NCI-H524 (cell line): ENCODE measurements at places on chromosomes 5 and 9.

DNA sequence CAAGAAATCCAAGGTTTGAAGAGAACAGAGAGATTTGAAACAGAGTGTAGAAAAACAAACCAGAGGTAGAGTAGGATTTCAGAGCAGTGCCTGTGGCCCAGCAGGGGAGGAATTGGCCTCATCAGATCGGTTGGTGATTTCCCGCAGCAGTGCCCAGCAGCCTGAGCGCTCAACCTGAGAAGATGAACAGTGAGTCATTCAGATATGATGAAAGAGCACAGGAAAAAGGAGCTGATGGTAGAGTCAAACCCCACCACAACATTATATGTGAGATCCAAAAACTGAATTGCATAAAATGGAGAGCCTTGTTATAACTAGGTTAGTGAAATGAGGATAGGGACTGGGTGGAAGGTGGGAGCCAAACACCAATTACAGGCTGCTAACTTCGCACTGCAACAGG is 248.9 kb downstream of the PIK3R1 start:
- no peak for DNase-seq

- peak; percentile 47 for DNase-seq
Observed at GRCh38 chr9:135085830-135086546, 1.5 kb upstream of the OLFM1 start.

GRCh38 chr9:3687145-3687544 is 161.3 kb upstream of the RFX3 start:
- DNase-seq = no peak

DNA sequence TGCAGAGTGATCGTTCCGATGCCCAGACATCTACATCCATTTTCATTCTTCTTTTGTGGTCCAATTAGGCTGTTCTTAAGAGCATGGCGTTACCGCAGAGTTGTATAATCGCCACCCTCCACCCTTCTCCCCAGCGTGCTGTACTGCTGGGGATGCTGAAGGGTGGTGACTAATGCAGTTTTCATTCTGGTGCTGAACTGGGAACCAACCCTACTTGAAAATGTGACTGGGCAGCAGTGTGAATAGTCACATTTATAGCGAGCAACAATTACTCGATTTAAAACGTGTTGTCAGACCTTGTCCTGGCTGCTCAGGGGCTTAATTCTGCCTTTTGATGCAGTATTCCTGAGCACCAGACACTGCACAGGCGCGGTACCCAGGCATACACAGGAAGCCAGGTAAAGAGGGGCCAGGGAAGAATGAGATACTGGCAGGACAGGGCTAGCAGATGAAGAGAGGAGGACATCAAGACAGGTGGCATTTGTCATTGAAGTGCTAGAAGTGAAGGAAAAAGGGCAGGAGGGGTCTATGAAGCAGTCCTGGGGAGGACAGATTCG is 719 bp upstream of the ISCA1 start:
- DNase-seq = no peak

DNA sequence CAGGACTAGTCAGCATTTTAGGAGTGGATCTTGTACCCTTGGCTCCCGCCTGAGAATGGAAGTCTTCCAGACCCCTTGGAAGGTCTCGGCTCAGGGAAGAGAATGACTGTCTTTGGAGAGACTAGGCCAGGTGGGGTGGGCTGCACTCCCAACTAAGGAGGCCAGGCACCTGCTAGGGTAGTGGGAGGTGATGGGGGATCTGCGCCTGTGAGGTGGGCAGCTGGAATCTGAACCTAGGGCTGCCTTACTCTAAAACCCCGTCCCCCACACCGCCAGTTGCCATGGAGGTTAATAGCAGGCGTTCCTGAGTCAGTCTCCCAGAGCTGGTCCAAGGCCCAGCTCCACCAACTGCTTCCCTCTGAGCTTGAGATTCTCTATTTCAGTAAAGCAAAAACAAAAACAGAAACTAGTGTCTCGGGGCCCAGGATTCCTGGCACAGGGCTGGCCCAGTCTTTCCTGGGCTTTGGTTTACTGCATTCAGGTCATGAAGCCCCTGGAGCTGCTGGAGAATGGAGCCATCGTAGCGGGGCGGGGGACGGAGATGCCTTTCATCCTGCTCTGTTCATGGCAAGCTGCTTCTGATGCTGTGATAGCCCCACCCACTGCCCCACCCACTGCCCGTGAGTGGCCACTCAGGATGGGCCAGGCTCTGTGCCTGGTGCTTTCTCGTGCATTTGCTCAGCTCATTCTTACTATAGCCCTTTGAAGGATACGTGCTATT is 57.5 kb downstream of the DAB2IP start:
- DNase-seq = no peak

GRCh38 chr5:30608501-30608900 is 585.0 kb upstream of the CDH6 start:
- DNase-seq = no peak

DNA sequence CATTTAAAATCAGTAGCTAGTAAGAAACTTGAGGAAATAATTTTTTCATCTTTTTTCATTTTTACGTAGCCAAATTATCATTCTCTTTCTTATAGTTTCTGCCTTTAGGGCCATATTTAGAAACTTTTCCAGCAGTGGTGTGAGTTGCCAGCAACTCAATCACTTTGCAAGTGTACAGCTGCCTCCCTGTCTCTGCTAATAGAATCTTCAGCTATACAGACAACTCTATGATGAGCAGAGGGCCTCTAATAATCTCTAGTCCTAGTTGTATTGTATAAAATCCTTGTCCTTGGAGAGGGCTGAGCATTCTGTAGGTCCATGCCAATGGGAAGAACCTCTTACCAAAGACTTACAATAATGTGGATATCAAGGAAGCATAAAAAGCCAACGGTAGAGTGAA is 11.5 kb upstream of the SHOC1 start:
- no peak for DNase-seq

DNA sequence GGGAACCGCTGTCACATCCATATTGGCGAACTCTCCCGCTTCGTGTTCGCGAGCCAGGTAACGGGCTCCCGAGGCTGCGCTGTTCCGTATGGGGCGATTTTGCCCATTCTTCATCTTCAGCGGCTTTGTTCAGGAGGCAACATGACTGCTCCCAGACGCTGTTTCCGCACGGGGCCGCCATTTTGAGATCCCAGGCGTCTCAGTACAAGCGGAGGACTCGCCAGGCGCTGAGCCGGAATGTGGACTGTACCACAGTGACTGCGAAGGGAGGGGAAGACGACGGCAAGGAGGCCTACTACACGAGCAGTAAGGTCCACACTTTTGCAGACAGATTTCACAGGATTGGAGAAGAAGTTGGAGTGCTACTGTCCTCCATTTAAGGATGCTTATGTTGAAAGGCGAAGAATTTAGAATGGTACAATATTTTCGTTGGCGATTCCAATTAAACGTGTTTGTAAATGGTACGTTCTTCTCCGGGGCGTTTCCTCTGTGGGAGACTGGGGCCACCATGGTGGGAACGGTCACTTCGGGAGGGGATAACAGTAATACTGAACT is 41.6 kb upstream of the ZNF300 start:
- no peak for DNase-seq

GRCh38 chr5:152271420-152271819 is 133.7 kb downstream of the NMUR2 start:
- peak; percentile 59 for DNase-seq

DNA sequence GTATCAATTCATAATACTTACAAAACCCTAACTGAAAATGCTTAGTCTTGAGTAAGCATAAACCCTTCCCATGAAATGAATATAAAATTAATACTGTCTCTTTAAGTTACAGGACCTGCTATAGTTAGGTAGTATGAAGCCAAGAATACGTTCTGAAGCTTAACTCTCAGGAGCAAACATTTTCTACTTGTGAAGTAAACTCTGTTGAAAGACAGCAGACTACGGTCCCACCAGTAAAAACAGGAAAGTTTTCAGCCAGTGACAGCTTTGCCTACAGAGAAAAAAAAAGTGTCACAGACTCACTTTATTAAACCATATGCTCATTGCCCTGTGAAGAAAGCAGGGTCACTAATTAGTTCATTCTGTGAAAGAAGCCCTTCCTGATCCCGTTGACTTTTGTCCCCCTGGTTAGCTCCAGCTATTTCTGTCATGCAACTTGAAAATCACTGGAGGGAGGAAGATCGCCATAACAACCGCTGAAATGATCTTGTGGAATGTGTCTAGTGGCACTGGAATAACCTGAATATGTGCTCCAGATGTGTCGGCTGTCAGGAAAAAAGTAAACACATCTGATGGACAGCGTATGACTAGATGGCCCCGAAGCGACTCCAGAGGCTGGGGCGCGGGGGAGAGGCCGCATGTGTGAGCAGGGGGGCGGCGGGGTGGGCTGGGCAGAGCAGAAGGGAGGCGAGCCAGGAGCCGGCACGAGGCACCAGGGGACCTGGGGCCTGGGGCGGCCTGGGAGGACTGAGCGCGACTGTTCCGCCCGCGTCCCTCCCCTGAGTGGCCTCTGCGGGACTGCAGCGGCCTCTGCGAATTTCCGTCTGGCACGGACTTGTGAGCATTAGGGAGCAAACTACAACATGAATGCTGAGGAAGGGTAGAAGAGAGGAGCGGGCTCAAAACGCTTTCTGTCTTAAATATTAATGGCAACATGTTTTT is 41.9 kb downstream of the BNC2 start:
- no peak for DNase-seq

DNA sequence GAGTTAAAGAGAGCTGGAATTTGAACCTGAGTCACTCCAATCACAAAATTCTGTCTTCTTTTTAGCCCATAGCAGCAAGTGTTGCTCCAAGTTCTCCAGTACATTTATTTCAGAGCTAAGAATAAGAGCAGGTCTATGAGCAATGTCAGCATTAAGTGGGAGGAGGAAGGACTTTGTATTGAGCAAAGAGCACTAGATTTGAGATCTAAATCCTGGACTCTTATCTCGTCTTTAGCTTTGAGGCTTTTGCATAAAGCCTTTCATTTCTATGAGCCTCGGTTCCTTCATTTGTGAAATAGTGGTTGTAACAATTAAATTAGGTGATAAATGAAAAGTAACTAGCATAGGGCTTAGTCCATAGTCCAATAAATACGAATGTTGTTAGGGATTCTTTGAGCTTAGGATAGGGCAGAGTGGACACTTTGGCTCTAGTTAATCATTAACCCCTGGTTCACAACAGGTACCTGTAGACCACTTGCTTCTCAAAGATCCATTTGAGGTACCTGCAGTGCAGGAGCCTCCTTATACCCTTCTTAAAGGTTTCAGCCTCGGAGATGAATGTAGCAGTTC is 464.1 kb upstream of the KLF4 start:
- no peak for DNase-seq

GRCh38 chr5:111583758-111584203 is 71.4 kb upstream of the STARD4 start:
- DNase-seq = no peak

GRCh38 chr5:129342796-129343195 is 117.3 kb upstream of the ADAMTS19 start:
- no peak for DNase-seq

GRCh38 chr9:87641067-87641466 is 84.9 kb upstream of the CTSL start:
- no peak for DNase-seq

- DNase-seq = no peak
Observed at GRCh38 chr9:121353241-121354061, 16.6 kb downstream of the STOM start.

GRCh38 chr5:32754284-32754683 is 43.2 kb downstream of the NPR3 start:
- no peak for DNase-seq

GRCh38 chr5:5405441-5405840 is 17.0 kb upstream of the ICE1 start:
- DNase-seq = no peak

- no peak for DNase-seq
Observed at GRCh38 chr5:4093970-4094369, 498.3 kb downstream of the IRX1 start.

DNA sequence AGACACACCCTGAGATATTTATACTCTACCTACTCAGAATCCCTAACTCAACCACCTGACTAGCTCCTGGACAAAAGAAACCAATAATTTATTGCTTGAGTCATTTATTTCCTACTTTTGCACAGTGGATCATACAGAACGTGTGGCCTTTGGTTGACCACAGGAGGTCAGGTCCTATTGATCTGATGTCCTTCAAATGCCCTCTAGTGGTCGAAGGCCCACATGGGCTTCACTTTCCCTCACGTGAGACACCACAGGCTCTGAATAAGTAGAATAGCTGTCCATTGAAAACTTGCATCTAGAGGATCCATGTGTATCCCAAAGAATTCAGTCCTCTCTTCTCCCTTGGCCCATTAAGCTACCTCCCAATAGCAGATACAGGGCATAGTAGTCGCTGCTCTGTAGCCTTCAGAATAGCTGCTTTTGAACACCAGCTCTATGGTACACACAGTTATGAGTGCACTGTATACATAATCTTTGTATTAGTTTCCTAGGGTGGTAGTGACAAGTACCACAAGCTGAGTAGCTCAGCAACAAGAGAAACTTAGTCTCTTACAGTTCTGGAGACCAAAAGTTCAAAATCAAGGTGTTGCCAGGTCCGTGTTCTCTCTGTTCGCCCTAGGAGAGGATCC is 177.6 kb upstream of the SMARCA2 start:
- DNase-seq = peak; percentile 72

GRCh38 chr9:92135576-92135975 is 20.4 kb upstream of the SPTLC1 start:
- DNase-seq = peak; percentile 54

- no peak for DNase-seq
Observed at GRCh38 chr5:6781716-6782115, 68.5 kb downstream of the TENT4A start.

DNA sequence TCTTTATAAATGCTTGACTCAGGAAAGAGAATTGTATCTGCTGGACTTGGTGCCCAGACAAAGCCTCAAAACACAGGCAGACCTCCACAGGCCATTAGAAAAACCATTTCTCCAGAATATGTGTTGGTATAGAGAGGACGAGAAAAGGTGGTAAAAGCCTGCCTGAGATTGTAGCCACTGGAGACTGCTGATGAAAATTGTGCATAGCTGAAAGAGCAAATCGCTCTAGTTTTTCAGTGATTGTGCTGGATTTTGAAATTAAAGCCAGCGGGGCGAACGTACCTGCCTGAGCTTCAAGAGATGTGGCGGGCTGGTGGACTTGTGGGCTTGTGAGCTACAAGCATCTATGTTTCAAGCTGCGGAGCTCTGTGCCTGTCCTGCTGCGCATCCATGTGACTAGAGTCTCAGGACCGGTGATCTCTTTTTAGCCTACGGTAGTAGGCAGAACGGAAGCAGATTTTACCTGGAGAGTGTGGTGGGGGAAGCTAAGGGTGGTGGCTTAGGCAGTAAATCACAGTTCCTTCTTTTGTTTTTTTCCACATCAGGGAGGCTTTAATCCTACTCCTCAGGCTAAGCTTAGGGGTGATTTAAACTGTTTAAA is 193.6 kb downstream of the SREK1 start:
- DNase-seq = no peak

GRCh38 chr5:142235870-142236672 is 88.8 kb downstream of the SPRY4 start:
- no peak for DNase-seq
